Mesendoderm (in vitro differentiated cells): ENCODE measurements at places on chromosomes 11 and 22.

GRCh38 chr22:27347951-27348350 is 453.6 kb downstream of the MN1 start:
- H3K36me3 ChIP-seq: no peaks in the 10 kb centered on the region
- H3K27ac ChIP-seq: no peak overlapping the region
- H3K4me3 ChIP-seq: no peak overlapping the region

GRCh38 chr22:32473388-32473952 is 1.1 kb upstream of the FBXO7 start:
- H3K27ac ChIP-seq: no peak overlapping the region
- no peaks in the 10 kb centered on the region for H3K27me3 ChIP-seq
- H3K36me3 ChIP-seq: no peaks in the 10 kb centered on the region
- H3K4me3 ChIP-seq: no peak overlapping the region
- H3K4me1 ChIP-seq: no peaks in the 10 kb centered on the region

DNA sequence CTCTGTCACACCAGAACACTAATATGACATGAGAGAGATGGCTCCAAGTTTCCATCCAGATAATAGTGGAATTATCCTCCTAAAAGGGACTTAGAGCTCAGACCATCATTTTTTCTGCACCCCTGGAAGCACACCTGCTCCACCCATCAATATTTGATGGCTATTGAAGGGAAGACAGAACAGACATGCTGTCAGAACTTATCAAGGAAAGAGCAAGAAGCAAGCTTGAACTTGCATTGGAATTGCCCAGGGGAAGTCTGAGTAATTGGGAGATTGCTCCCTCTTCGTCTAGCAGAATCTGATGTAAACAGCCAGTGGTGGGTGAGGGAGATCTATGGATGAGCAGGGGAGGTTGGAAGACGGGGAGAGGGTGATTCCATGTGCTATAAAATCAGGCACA is 874.4 kb upstream of the TENM4 start:
- no peaks in the 10 kb centered on the region for H3K36me3 ChIP-seq
- H3K27ac ChIP-seq: no peak overlapping the region
- no peak overlapping the region for H3K4me3 ChIP-seq
- no peaks in the 10 kb centered on the region for H3K27me3 ChIP-seq
- DNase-seq: no peak

- no peak overlapping the region for H3K27ac ChIP-seq
- H3K4me3 ChIP-seq: no peak overlapping the region
- H3K36me3 ChIP-seq: no peaks in the 10 kb centered on the region
- DNase-seq: no peak
- no peaks in the 10 kb centered on the region for H3K4me1 ChIP-seq
Measured at GRCh38 chr11:3977078-3977477, 117.5 kb upstream of the RRM1 start.

DNA sequence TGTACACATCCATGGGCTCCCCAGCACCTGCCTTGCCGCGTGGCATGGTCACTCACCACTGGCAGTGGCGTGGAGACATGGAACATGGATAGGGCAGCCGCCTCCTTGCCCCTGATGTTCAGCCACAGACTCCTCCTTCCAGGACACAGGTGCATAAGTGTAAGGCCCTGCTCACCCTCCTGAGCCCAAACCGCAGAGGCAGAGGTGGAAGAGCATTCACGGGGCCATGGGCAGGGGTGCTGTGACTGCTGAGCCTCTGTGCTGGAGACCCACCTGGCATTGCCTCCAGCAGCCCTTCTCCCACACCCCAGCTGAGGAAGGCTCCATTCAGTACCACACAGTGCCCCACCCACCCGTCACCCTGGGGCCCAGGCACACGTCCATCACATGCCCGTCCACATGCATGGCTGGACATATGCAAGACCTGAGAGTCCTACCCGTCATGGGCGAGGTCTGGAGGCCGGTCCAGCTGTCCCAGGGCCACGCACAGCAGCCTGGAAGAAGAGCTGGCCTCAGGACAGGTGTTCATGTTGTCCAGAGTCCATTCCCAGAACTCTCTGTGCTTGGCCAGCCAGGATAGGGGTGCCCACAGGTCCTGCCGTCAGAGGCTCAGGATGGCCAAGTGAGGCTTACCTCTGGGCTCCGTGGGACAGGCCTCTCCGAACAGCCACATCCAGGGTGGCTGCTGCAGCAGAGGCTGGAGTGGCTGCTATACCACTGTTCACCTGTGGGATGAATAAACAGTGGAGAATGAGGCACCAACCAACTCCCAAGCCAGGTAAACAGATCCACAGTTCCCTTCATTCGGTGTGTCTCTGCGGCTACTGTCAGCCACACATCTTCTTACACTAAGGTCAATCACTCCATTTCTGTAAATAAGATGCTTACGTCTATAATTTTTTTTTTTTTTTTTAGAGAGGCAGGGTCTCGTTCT is 1.7 kb upstream of the TUBGCP6 start:
- no peak overlapping the region for H3K27ac ChIP-seq
- H3K27me3 ChIP-seq: no peaks in the 10 kb centered on the region
- peaks cover 2% of the 10 kb centered on the region for H3K4me1 ChIP-seq
- peaks cover 3% of the 10 kb centered on the region for H3K36me3 ChIP-seq
- peak; percentile 49 for DNase-seq

DNA sequence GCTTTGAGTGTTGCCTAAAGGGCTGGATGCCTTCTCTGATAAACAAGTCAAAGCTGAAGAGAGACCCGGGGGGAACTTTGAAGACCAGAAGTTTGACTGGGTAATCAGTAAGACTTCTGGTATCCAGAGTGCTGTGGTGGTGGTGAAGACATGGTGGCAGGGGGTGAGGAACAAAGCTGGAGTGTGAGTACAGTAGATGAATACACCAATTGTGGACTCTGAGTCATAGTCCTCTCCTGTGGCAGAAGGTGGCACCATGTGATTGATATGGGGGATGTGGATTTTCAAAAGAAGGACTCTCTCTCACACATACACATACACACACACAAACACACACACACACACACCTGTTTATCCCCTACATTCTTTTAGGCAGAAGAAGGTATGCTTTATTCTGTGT is 12.3 kb downstream of the MS4A6A start:
- no peak overlapping the region for H3K4me3 ChIP-seq
- no peak overlapping the region for H3K27ac ChIP-seq
- no peaks in the 10 kb centered on the region for H3K27me3 ChIP-seq
- no peak for DNase-seq

- H3K27ac ChIP-seq: no peak overlapping the region
- no peak overlapping the region for H3K4me3 ChIP-seq
- no peaks in the 10 kb centered on the region for H3K36me3 ChIP-seq
- no peak for DNase-seq
- H3K4me1 ChIP-seq: peaks cover 12% of the 10 kb centered on the region
Measured at GRCh38 chr22:49453771-49454170, 373.9 kb downstream of the BRD1 start.

DNA sequence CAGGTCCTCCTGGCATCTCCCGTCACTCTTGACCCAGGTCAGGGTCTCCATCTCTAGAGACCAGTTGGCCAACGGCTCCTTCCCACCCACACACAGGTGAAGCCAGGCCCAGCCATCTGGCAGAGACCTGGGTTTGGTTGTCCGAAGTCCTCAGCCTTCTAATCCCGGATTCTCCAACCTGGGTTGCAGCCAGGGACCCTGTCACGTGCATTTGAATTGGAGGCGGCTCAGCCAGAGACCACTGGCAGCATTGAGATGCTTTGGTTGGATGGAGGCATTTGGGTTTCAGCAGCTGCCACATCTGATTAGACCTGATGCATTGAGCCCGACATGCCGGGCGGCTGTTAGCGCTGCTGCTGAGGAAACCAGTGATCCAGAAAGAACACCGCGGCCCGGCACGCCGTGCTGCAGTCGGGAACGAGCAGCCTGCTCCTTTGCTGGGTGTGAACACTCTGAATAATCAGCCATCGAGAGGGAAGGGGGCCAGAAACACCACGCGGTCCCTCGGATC is 163.2 kb downstream of the BRD1 start:
- H3K4me3 ChIP-seq: no peak overlapping the region
- no peak overlapping the region for H3K27ac ChIP-seq
- H3K36me3 ChIP-seq: no peaks in the 10 kb centered on the region
- no peaks in the 10 kb centered on the region for H3K27me3 ChIP-seq
- H3K4me1 ChIP-seq: no peaks in the 10 kb centered on the region
- DNase-seq: no peak

GRCh38 chr11:102234779-102235439 is 82.4 kb upstream of the BIRC3 start:
- H3K4me3 ChIP-seq: no peak overlapping the region
- H3K27me3 ChIP-seq: no peaks in the 10 kb centered on the region
- no peaks in the 10 kb centered on the region for H3K36me3 ChIP-seq
- peaks cover 2% of the 10 kb centered on the region for H3K4me1 ChIP-seq

DNA sequence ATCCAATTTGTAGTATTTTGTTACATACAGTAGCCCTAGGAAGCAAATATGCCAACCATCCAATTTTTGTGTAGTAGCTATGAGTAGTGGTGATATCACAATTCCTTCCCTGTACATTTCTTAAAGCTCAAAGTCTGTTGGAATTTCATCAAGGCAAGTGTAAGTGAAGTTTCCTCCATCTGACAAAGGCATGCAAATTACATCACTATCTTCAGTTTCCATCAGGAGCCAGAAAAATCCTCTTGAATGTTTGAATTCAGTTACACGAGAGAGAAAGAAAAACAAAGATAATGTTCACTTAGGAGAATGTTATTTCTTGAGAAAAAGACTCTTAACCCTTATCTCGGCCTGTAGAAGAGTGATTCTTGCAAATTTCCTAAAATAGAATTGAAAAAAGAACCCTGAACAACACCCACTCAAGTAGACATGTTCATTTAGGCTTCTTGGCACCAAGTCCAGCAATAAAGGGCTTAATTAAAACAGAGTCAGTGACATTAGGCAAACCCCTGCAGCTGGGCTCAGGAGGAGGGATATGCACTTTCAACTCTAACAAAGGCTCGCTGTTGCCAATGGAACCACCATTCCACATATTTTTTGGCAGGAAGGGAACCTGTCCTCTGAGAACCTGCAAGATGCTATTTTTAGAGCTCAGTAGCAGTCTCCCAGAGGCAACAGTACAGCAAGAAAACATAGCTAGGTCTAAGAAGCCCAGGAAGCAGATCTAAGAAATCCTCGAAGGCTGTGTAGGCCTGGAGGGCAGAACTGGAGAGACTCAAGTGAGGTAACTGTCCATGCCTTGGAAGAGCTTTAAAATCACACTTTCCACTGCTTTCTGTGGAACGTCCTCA is 144.6 kb downstream of the CCDC81 start:
- peaks cover 16% of the 10 kb centered on the region for H3K4me1 ChIP-seq
- no peaks in the 10 kb centered on the region for H3K27me3 ChIP-seq
- no peak overlapping the region for H3K4me3 ChIP-seq

GRCh38 chr11:8706673-8707432 is 24.3 kb downstream of the RPL27A start:
- no peak overlapping the region for H3K4me3 ChIP-seq
- no peaks in the 10 kb centered on the region for H3K27me3 ChIP-seq
- H3K4me1 ChIP-seq: no peaks in the 10 kb centered on the region
- DNase-seq: no peak
- peaks cover 1% of the 10 kb centered on the region for H3K36me3 ChIP-seq

DNA sequence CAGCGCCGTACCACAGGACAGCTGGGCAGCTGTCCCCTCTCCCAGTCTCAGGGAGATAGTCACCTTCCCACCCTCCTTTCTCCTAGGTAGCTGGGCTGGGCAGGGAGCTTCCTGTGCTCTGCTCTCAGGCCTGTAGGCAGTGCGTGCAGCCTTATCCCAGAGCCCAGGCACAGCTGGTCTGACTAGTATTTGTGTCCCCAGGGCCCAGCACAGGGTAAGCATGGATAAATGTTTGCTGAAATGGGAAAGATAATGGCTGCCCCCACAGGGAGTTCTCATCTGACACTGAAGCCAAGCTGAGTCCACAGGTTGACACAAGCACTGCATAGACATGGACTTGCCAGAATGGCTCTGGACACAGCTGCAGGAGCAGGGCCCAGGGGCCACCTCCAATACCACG is 9.8 kb downstream of the SLC15A3 start:
- no peak overlapping the region for H3K4me3 ChIP-seq
- H3K36me3 ChIP-seq: no peaks in the 10 kb centered on the region
- H3K27ac ChIP-seq: no peak overlapping the region

DNA sequence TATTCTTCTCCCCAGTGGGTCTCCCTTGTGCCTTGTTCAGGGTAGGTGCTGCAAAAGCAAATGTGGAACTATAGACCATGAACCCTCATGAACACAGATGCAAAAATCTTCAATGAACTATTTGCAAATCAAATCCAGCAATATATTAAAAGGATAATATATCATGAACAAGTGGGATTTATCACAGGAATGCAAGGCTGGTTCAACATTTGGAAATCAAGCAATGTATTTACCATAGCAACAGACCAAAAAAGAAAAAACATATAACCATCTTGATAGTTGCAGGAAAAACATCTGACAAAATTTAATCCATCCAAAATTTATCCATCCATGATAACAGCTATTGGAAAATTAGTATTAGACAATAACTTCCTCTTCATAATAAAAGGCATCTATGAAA is 11.4 kb upstream of the OSBPL5 start:
- H3K4me1 ChIP-seq: no peaks in the 10 kb centered on the region
- no peaks in the 10 kb centered on the region for H3K36me3 ChIP-seq
- no peak overlapping the region for H3K4me3 ChIP-seq
- H3K27ac ChIP-seq: no peak overlapping the region
- H3K27me3 ChIP-seq: no peaks in the 10 kb centered on the region
- DNase-seq: no peak

- H3K4me1 ChIP-seq: no peaks in the 10 kb centered on the region
- H3K36me3 ChIP-seq: no peaks in the 10 kb centered on the region
- no peak overlapping the region for H3K27ac ChIP-seq
- no peaks in the 10 kb centered on the region for H3K27me3 ChIP-seq
Measured at GRCh38 chr22:26592421-26592891, 2.5 kb upstream of the TPST2 start.

- no peaks in the 10 kb centered on the region for H3K27me3 ChIP-seq
- H3K4me3 ChIP-seq: no peak overlapping the region
- no peak overlapping the region for H3K27ac ChIP-seq
- no peak for DNase-seq
- H3K36me3 ChIP-seq: no peaks in the 10 kb centered on the region
Measured at GRCh38 chr11:92707665-92708064, 261.8 kb upstream of the MTNR1B start.

GRCh38 chr22:27671413-27671935 is 130.1 kb downstream of the MN1 start:
- peaks cover 16% of the 10 kb centered on the region for H3K4me1 ChIP-seq
- no peaks in the 10 kb centered on the region for H3K27me3 ChIP-seq
- peak overlapping the region; percentile 75 for H3K27ac ChIP-seq
- H3K36me3 ChIP-seq: no peaks in the 10 kb centered on the region

DNA sequence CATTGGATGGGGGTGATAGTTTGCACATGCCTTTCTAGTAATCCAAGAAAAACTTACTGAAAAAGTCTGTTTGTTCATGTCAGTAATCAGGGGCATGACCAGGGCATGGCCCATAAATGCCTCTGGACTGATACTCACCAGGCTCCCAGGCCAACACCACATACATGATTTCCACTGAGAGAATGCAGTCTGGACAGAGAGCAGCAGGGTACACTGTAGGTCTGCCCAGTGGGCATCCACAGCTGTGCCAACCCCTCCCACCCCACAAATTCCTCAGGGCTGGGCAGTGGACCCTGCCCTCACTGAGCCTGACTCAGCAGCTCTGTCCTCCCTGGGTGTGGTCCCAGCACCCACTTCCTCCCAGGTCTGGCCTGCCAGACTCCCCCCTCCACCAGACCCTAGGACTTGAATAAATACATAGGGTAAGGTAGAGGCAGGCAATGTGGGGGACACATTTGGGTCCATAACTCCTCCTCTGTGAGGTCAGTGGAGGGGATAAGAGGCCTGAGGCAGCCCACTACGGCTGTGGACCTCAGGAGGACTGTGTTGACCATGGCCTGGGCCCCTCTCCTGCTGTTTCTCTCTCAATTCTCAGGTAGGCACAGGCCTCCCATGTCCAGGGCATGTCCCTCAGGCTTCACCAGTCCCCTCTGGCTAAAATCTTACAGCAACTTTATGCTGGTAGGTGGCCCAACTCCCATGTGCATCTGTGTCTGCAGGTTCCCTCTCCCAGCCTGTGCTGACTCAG is 92.2 kb upstream of the TOP3B start:
- H3K27ac ChIP-seq: no peak overlapping the region
- no peak for DNase-seq
- H3K4me1 ChIP-seq: no peaks in the 10 kb centered on the region
- no peak overlapping the region for H3K4me3 ChIP-seq
- peaks cover 3% of the 10 kb centered on the region for H3K27me3 ChIP-seq
- H3K36me3 ChIP-seq: no peaks in the 10 kb centered on the region
